AG10803 (cell line): ENCODE measurements at places on chromosomes 16 and 17.

GRCh38 chr17:21194703-21195102, 19.3 kb downstream of the TMEM11 start:
- DNase-seq = peak; percentile 80

GRCh38 chr17:68576811-68577496, 24.2 kb downstream of the FAM20A start:
- peak; percentile 91 for DNase-seq

- peak; percentile 97 for DNase-seq
Measured at GRCh38 chr16:85350973-85351372, 238.7 kb upstream of the CIBAR2 start.

DNA sequence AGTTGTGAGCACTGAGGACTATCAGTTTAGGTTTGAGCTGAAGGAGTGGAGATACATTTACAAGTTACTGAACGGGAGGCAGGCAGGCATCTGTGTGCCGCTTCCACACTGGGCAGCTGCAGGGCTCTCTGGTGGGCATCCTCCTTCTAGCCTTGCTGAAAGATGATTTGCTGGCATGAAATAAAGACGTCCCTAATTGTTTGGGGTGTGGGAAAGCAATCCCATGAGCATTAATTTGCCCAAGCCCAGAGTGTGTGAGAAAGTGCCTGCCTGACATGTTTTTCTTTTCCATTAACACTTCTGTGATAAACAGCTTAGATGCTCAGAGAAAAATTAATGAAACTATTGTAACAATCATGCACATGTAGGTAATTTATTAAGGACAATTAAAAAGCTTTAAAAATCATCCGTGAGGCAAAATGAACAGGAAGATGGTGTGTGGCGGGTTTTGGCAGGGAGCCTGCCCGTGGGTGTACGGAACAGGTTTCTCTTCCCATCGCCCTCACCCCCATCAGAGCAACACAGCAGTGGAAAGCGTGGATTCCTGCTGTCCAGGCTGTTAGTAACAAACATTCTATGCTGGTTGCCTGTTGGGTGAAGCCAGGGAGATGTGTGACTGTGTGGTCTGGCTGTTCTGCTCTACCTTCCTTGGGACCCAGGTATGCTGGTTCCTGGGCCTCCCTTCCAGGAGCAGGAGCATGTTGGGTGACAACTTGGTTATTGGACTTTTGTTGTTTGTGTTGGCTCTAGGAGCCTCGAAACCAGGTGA, 191.9 kb downstream of the MSI2 start:
- DNase-seq = no peak

GRCh38 chr16:84818989-84819643, 669 bp upstream of the CRISPLD2 start:
- no peak for DNase-seq
